ENCODE measurements at places on chromosomes 11 and 22. TPM values are rescaled to one million over a fixed set of nuclear protein-coding genes. Genes with fewer than 3 reads are reported as not detected.

Gene APOBEC3C
- total RNA-seq = 0.49 TPM

Gene CELSR1
- 3.9 TPM for total RNA-seq

Gene ACR
- not detected for total RNA-seq

Gene RFPL2
- 0.49 TPM for total RNA-seq

Gene C11orf97
- total RNA-seq = 0.49 TPM
